ENCODE measurements at places on chromosomes 3 and 15. TPM values are rescaled to one million over a fixed set of nuclear protein-coding genes. Genes with fewer than 3 reads are reported as not detected.

Gene TLR9
- 0.59 TPM for polyA plus RNA-seq

Gene FOXL2NB
- polyA plus RNA-seq = 0.05 TPM

Gene MESP2
- 0.16 TPM for polyA plus RNA-seq

Gene ADAMTS9
- polyA plus RNA-seq = 8.0 TPM

Gene IL5RA
- 0.41 TPM for polyA plus RNA-seq
